ENCODE measurements at places on chromosomes 4 and X. TPM values are rescaled to one million over a fixed set of nuclear protein-coding genes. Genes with fewer than 3 reads are reported as not detected.

Gene PNMA3
- total RNA-seq: 0.41 TPM

Gene VSIG1
- total RNA-seq: 1.6 TPM

Gene TAF7L
- not detected for total RNA-seq

Gene RTL5
- total RNA-seq: 9.9 TPM

Gene CPLX1
- total RNA-seq: 3.9 TPM

Gene HPGD
- total RNA-seq: 87.2 TPM

Gene CPXCR1
- total RNA-seq: not detected

Gene GDPD2
- total RNA-seq: not detected

Gene CDKL2
- total RNA-seq: 20.9 TPM

Gene PALLD
- 91.9 TPM for total RNA-seq

Gene PHEX
- 2.7 TPM for total RNA-seq

Gene CTAG1A
- not detected for total RNA-seq

Gene CNOT6L
- 54.1 TPM for total RNA-seq

Gene RPS6KA6
- total RNA-seq: 1.9 TPM

Gene COX7B2
- total RNA-seq: not detected

Gene ATOH1
- total RNA-seq: not detected

Gene GK
- 46.3 TPM for total RNA-seq

Gene FATE1
- not detected for total RNA-seq

Gene IL21
- not detected for total RNA-seq

Gene SAP30
- total RNA-seq: 15.1 TPM

Gene CCKAR
- not detected for total RNA-seq

Gene GPR78
- 0.21 TPM for total RNA-seq

Gene LINC00632
- total RNA-seq: 173 TPM

Gene POLN
- total RNA-seq: 2.2 TPM

Gene CENPI
- 1.4 TPM for total RNA-seq

Gene DUSP9
- total RNA-seq: not detected

Gene ARMCX4
- total RNA-seq: 14.3 TPM

Gene GPC3
- 50.2 TPM for total RNA-seq

Gene XAGE1A
- total RNA-seq: not detected

Gene ASB9
- 6.0 TPM for total RNA-seq

All from lower lobe of right lung (tissue), 2 donors.